ENCODE measurements at places on chromosomes 5 and 9. TPM values are rescaled to one million over a fixed set of nuclear protein-coding genes. Genes with fewer than 3 reads are reported as not detected.
A peak's percentile ranks its signal among the peaks of the same experiment; 100 is the strongest.

- no peak for DNase-seq
These were observed 30.2 kb downstream of the SNCAIP start for GRCh38 chr5:122342256-122342655.

- no peak for DNase-seq
These were observed 4.4 kb upstream of the SSBP2 start for GRCh38 chr5:81755320-81755719.

The STKLD1 gene
- 0.72 TPM for total RNA-seq

GRCh38 chr5:7705261-7705660 lies 145.7 kb downstream of the CFAP90 start:
- DNase-seq, result no peak

DNA sequence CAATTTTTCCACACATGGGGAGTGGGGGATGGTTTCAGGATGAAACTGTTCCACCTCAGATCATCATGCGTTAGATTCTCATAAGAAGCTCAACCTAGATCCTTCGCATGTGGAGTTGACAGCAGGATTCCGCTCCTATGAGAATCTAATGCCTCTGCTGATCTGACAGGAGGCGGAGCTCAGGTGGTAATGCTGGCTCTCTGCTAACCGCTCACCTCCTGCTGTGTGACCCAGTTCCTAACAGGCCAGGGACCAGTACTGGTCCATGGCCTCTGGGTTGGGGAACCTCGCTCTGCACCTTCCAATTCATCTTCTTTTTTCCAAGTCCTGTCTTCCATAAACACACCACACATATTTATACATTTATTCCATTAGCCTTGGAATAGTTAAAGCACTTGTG lies 33.0 kb downstream of the POU5F2 start:
- DNase-seq, result no peak

- DNase-seq, result no peak
These were observed 29.9 kb downstream of the SEMA6A start for GRCh38 chr5:116544531-116545241.

DNA sequence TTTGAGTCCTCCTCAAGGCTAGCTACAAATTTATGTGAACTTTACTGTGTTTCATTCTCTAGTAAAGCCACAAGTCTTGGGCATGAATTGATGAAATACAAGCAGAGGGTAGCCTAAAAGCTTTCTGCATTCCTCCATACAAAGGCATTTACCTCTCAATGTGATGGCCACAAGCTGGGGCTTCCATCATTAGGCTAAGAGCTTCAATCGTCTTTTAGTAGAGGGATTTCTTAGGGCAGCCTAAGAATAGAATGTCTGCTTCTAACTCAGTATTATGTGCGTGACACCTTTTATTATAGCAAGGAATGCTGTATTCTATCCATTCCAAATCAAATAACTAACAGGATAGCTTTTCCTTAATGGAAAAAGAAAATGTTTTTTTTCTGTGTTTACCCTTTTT lies 3.7 kb downstream of the PLAC8L1 start:
- no peak for DNase-seq

The INSL6 gene
- not detected for total RNA-seq

DNA sequence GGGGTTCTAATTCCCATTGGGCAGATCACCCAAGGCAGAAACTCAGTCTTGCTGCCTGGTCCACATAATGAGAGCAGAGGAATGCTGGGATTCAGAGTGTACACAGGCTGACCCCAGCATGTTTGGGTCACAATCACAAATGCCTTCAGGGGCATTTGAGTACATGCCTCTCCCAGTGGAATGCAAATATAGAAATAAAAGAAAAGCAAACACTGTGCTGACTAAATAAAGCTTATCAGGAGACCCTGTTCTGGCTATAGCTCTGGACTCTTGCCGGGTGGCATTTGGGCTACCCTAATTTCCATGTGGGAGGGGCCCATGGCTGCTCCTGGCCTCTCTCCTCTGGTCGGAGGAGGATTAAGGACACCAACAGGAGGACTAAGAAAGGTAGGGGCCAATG lies 121.4 kb downstream of the DOCK8 start:
- no peak for DNase-seq

DNA sequence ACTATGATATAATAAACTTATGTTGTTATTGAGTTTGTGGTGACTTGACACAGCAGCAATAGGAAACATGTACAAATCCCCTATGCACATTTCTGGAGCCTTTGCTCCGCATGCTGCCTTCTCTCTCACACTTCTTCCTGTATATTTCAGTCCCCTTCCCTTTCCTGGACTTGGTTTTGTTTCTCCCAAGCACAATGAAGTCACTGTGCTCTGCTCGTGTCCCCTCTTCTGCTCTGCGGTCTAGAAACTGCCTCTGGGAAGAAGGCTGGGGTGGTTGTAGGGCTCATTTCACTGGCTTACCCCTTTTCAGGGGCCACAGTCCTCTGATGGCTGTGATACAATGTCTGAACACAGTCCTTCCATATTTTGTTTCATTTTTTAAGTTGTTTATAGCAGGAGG lies 15.7 kb upstream of the FGD3 start:
- DNase-seq, result no peak

- DNase-seq, result no peak
These were observed 10.8 kb downstream of the PUM3 start for GRCh38 chr9:2833096-2833495.

DNA sequence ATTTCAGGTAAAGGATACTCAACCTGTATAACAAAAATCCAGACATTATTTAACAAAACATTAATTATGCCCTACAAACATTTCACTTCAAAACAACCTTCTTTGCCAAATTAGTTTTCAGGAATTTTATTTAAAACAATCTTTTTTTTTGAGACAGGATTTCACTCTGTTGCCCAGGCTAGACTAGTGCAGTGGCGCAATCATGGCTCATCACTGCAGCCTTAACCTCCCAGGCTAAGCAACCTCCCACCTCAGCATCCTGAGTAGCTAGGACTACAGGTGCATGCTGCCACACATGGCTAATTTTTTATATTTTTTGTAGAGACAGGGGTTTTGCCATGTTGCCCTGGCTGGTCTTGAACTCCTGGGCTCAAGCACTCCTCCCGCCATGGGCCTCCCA lies 3.9 kb downstream of the FNIP1 start:
- no peak for DNase-seq

GRCh38 chr9:113580041-113580953 lies 116.8 kb downstream of the RGS3 start:
- DNase-seq, result peak; percentile 41

- DNase-seq, result no peak
These were observed 770.2 kb upstream of the FAM174A start for GRCh38 chr5:99765011-99765410.

DNA sequence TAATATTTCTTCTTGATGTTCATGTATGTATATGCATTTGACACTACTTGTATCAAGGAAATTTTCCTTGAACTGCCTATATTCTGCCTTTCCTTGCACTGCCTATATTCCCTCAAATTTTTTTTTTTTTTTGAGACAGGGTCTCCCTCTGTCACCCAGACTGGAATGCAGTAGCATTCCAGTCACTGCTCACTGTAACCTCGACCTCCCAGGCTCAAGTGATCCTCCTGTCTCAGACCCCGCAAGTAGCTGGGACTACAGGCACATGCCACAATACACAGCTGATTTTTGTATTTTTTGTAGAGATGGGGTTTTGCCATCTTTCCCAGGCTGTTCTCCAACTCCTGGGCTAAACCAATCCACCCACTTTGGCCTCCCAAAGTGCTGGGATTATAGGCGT lies 4.1 kb downstream of the HMGCS1 start:
- no peak for DNase-seq

DNA sequence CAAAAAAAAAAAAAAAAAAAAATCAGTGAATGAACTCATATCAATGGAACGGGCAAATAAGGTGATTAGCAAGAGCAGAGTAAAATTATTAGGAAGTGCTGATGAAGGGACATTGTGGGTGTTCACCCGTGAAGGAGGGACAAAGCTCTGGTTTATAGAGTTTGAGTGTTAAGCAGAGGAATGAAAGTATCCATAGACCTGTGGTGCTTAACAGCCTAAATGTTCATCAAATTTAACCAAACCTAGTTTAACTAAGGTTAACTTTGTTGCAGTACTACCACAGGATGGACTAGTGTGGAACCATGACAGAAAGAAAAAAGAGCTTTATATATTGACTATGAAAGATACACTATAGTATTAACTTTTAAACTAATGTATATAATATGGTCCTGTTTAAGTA lies 44.1 kb upstream of the TNFAIP8 start:
- DNase-seq, result no peak

The SLC28A3 gene
- not detected for total RNA-seq

DNA sequence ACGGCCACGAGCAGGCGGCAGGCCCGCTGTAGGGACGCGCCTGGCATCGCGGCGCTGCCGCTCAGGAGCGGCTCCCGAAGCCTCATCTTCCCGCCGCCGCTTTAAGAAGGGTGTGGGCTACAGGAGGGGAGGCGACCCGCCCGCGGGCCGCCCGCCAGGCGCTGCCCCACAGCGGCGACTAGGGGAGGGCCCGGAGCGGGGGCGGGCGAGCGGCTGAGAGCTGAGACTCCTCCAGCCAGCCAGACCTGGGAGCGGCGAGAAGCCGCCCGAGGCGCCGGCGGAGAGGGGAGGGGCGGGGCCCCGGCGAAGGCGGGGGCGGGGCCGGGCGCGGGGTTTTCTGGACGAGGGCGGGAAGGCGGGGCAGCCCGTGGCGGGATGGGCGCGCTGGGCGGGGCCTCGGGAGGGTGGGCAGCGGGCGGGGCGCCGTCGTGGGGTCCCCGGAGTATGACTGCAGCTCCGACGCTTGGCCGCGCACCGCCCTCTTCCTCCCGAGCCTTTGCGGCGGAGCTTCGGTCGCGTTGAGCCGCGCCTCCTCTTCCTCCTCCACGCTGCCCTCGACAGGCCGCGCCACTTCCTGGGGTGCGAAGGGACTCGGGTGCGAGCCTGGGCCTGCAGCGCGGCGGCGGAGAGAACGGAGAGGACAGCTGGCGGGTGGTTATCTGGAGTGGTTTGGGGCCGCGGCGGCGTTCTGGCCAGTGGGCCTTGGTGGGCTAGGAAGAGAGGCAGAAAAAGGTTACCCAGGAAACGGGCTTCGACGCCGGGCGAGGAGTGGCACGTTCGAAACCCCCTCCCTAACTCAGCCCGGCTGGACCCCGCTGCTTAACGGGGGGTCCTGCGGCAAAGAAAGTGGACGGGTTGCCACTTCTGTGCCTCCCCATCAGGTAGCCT lies at the start of gene B4GALT1:
B4GALT1 (minus strand) TSS at position 253 of the 888 bp plus-strand sequence; CDS start at position 86, 167 bp downstream.
- peak; percentile 98 for DNase-seq

DNA sequence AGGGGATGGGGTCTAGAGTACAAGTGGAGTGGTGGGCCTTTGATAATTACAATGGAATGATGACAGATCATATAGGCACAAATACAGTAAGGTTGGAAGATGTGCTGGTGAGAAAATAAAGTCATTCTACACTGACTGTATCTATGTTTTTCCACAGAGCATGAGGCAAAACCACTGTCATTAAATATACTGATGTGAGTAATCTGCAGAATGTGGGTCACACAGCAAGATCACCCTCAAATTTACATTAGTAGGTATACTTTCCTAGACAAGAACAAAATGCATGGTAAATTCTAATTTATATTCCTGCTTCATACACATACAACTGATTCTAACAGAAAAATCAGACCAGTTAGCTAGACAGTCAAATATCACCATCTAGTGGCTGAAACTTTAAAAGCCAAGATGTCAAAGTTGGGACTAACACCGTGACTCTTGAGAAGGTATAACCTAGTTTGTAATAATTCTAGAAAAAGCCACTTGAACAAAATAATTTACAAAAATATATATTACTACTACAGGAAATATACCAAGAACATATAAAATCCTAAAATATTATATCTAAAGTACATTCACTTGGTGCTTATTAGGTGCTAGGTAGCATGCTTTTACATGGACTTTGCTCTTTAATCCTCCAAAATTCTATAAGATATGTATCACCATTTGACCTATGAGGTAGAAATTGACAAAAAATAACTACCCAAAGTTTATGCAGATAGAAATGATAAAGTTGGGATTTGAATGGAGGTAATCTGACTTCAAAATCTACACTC lies 19.5 kb downstream of the TTC33 start:
- DNase-seq, result no peak

GRCh38 chr5:109324351-109324750 lies 85.4 kb downstream of the PJA2 start:
- DNase-seq, result no peak

GRCh38 chr5:170560938-170561337 lies 57.1 kb downstream of the KCNIP1 start:
- DNase-seq, result no peak

- DNase-seq, result no peak
These were observed 190.1 kb downstream of the ATPSCKMT start for GRCh38 chr5:10059556-10059955.

The SLC46A2 gene
- total RNA-seq, result not detected

The CAVIN4 gene
- not detected for total RNA-seq

DNA sequence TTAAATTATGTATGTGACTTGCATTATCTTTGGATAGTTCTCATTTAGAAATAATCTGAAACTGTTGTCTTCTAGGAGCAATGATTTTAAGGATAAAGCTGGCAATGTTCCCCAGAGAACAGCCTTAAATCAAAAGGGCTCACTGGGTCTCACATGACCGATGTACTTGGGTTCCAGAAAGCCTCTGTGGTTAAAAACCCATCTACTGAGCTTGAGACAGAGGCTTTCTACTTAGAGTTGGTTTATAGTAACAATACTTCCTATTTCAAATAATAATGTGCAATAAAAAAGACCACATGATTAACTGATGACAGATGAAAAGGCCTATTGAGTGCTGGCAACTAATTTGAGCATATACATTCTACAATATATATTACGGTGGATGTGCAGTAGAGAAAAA lies 1143.5 kb downstream of the PTPRD start:
- DNase-seq, result no peak

Data from T-helper 17 cell (primary cell).